ENCODE measurements at places on chromosomes 2 and 18. TPM values are rescaled to one million over a fixed set of nuclear protein-coding genes. Genes with fewer than 3 reads are reported as not detected.
A peak's percentile ranks its signal among the peaks of the same experiment; 100 is the strongest.

Gene RNU2-63P
- total RNA-seq, result 19.7 TPM

DNA sequence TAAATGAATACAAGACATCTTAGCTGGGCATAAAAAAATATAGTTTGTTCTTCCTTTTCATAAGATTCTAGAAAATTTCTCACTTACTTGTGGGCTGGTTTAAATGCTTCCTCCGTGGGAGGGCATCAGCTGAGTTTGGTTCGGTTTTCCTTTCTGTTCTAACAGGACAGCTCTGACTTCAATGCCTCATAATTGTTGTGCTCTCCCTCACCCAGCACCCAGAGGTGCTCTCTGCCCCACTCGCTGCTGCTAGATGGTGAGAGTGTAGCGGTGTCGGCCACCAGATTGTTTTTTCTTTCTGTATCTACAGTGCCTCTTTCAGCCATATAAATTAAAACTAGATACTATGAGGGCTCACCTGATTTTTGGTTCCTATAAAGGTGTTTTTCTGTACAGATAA is 407.2 kb upstream of the CDH7 start:
- H3K36me3 ChIP-seq, result no peaks in the 10 kb centered on the region
- no peak overlapping the region for H3K4me3 ChIP-seq
- H3K27me3 ChIP-seq, result no peaks in the 10 kb centered on the region

Gene PRSS56
- not detected for total RNA-seq

Gene CHST10
- 6.8 TPM for total RNA-seq

- H3K36me3 ChIP-seq, result no peaks in the 10 kb centered on the region
- no peaks in the 10 kb centered on the region for H3K27me3 ChIP-seq
- H3K4me1 ChIP-seq, result no peaks in the 10 kb centered on the region
- H3K4me3 ChIP-seq, result no peak overlapping the region
- no peak for DNase-seq
- no peak overlapping the region for H3K27ac ChIP-seq
These were observed 168.7 kb upstream of the AGAP1 start for GRCh38 chr2:235325151-235325550.

Gene TNFAIP6
- not detected for total RNA-seq

- H3K36me3 ChIP-seq, result no peaks in the 10 kb centered on the region
- H3K4me1 ChIP-seq, result peaks cover 4% of the 10 kb centered on the region
- H3K27ac ChIP-seq, result no peak overlapping the region
- no peak overlapping the region for H3K4me3 ChIP-seq
- peaks cover 39% of the 10 kb centered on the region for H3K27me3 ChIP-seq
- DNase-seq, result no peak
These were observed 32.8 kb upstream of the IL1B start for GRCh38 chr2:112869258-112869842.

DNA sequence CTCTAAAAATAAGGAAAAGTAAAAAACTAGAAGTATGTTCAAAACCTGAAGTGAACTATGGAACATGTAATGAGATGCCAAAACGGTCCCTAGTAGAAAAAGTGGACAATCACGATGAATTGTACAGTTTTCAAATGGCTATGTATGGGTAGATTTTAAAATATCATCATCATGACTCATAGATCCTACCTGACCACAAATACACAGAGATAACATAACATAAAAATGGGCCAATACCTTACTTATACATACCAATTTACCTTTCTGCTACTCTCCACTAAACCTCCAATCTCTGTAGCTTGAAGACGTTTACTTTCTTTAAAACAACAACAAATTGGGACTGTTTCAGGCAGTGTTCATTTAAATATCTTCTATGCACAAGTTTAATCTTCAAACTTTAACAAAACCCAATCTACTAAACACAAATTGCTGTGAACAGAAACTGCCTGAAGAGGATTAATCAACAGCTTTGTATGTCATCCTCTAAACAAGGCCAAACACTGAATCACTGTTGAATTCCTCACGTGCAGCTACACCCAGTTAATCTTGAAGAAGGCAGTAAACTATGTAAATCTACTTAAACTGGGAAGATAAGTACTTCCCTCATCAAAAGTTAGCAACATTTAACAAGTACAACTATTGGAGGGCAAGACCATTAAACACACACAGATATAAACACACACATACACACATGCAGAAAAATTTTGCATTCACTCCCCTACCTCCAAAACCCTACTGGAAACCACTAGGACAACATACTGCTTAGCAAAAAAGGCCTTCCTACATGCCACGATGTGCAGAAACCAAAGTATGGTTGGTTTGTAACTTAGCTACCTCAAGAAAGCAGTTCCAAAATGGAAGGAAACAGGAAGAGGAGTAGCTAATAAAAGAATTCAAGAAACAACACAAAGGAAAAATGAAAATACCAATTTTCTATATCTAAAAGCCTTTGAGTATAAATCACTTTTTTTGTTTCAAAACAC is 90.3 kb downstream of the RBMS1 start:
- H3K4me1 ChIP-seq, result peaks cover 49% of the 10 kb centered on the region
- peaks cover 20% of the 10 kb centered on the region for H3K36me3 ChIP-seq
- no peak for DNase-seq
- peak overlapping the region; percentile 26 for H3K27ac ChIP-seq
- peak overlapping the region; percentile 10 for H3K4me3 ChIP-seq

DNA sequence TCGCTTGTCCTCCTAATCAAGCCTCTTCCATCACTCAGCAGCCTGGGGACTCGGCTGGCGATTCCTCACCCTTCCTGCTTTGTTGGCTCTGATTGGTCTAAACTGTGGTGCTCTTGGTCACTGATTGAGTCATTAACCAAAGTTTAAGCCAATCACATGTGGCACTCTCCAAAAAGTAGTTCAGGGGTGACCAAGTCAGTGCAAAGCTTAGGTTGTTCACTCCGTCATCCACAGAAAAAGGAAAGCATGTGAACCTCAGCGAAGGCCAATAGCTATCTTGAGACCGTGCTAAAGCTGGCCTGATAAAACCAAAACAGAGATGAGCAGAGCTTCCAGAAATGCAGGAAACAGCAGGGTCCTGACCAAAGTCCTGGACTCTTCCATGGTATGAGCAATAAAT is 4.9 kb downstream of the ALPK2 start:
- peaks cover 25% of the 10 kb centered on the region for H3K27me3 ChIP-seq
- peaks cover 5% of the 10 kb centered on the region for H3K4me1 ChIP-seq
- H3K4me3 ChIP-seq, result no peak overlapping the region
- no peak for DNase-seq
- H3K27ac ChIP-seq, result no peak overlapping the region

Gene ANKRD30B
- total RNA-seq, result not detected
